Occipital lobe (tissue), 3 donors: ENCODE measurements at places on chromosomes 7 and 10. TPM values are rescaled to one million over a fixed set of nuclear protein-coding genes. Genes with fewer than 3 reads are reported as not detected.
A peak's percentile ranks its signal among the peaks of the same experiment; 100 is the strongest.

DNA sequence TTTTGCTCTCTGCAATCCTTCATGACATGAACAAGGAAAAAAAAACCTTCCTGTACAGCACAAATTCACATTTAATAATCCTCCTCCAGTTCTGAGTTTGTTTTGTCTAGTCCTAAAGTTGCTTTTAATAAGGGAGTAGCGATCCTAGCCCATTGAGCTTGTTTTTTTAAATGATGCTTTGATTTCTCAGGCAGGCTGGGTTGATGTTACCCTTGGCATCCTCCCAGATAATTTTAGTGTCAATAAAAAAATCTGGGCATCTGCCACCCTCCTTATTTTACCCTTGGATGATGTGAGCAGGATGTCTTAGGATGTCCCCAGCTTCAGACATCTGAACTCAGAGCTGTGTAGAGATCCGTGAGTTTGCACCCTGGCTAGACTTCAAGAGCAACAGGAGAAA lies 33.9 kb upstream of the PROSER2 start:
- DNase-seq = no peak

DNA sequence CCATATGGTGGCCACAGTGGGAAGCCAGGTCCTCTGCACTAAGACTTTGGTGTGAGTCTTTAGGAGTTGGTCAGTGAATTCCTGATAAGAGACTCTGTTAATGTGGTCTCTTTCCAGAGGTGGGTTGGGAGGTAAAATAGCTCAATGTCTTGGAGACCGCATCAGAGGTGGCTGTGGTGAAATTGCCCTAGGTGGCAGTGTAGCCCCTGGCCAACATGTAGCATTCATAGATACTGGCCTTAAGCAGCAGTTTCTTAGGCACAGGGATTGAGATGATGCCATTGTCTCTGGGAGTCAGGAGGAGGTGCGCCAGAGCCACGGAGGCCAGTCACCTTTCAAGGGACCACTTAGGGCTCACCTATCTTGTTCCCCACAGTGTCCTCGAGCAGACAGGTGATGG lies 202.8 kb downstream of the CREB5 start:
- DNase-seq = no peak

- no peak for DNase-seq
Measured at GRCh38 chr7:77544518-77544917, 7.4 kb downstream of the PTPN12 start.

DNA sequence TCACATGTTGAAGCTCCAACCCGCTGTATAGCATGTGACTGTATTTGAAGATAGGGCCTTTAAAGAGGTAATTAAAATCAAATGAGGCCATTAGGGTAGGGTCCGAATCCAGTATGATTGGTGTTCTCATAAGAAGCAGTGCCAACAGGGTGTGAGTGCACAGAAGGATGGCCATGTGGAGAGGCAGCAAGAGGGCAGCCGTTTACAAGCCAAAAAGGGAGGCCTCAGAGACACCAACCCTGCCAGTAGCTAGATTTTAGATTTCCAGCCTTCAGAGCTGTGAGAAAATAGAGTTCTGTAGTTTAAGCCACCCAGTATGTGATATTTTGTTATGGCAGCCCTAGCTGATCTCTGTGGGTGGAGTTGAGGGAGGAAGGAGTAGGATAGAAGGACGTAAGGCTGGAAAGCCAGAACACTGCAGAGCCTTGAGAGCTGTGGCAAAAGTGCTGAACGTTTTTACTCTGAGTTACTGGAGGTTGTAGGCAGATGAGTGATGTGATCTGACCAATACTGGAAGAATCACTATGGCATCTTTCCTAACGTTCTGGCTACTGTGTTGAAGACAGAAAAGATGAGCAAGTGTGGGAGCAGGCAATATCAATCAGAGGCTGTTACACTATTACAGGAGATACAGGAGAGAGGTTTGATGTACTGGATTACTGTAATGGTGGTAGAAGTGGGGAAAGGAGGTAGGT lies 334.9 kb downstream of the ELMO1 start:
- no peak for DNase-seq

DNA sequence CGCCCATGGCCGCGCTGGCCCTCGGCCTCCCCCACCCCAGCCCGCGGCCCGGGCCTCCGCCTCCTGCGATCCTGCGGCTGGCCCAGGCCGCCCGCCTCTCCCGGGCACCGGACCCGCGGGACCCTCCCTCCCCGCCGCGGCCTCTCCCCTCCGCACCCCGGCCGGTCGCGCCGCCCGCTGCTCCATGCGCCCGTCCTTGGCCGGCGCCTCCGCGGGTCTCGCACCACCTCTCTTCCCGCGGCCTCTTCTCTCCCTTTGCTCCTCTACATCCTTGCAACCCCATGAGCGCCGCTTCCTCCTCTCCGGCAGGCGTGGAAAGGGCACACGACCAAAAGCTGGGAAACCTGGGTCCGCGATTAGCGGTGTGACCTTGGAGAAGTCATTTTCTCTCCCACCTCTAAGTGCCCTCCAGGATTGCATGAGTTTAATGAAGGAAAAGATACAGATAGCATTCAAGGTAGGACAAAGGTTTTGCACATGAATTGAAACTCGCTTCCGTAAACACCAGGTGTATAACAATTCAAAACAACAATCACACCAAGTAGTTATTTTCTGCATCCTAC lies 448 bp upstream of the SRPK2 start:
- peak; percentile 47 for DNase-seq

- no peak for DNase-seq
Measured at GRCh38 chr7:108468246-108468645, 12.0 kb upstream of the NRCAM start.

GRCh38 chr7:17300012-17300411 lies 1.6 kb downstream of the AHR start:
- DNase-seq = no peak

The TRRAP gene
- 23.6 TPM for total RNA-seq

The PLAU gene
- 0.94 TPM for total RNA-seq

The CYP2C18 gene
- not detected for total RNA-seq
